ENCODE measurements at places on chromosomes 6 and 20.

DNA sequence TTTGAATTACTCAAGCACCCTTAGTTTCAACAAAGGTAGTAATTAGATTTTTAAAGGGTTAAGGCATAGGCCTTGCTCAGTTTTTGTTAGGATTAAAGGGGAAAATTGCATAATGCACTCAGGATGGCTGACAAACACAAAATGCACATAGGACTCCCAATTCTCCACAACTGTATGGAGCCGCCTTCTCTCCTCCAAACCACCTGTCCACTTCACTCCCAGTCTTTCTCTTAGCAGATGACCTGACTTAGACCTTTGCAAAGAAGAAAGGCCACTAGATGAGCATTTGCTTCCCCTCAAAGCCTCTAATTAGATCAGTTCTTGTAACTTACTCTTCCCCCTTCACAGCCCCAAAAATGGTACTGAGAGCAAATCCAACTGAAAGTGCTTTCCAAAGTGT, 20.1 kb downstream of the NSFL1C start:
- DNase-seq = no peak

DNA sequence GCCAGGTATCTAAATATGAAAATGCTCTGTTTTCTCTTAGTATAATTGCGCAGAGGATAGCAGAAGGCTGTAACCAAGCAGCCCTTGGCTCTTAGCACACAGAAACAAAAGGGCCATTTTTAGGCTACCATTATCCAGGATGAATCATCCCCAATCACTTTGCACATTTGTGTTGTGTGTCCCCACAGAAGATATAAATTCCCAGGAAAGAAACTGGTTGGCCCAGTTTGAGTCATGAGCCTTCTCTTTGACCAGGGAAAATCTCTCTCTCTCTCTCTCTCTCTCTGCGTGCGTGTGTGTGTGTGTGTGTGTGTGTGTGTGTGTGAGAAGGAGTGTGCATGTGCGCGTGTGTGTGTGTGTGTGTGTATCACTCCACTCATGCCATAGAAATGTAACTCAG, 178.5 kb downstream of the FRK start:
- no peak for DNase-seq

- no peak for DNase-seq
These were observed 31.7 kb downstream of the AGPAT4 start for GRCh38 chr6:161242113-161242512.

DNA sequence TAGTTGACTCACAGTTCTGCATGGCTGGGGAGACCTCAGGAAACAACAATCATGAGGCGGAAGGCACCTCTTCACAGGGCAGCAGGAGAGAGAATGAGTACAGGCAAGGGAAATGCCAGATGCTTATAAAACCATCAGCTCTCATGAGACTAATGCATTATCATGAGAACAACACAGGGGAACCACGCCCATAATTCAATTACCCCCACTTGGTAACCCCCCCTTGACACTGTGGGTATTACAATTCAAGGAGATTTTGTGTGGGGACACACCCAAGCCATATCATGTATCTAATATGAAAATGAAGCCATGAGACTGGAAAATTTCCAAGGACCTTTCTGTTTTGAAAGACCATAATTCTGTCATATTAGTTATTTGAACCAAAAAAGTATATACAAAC, 342.4 kb upstream of the PLCB4 start:
- no peak for DNase-seq

- no peak for DNase-seq
These were observed 55.1 kb upstream of the NFATC2 start for GRCh38 chr20:51597389-51598231.
